ENCODE measurements at places on chromosomes 11 and 22.

GRCh38 chr11:2651054-2651617 is 48.7 kb downstream of the KCNQ1OT1 start:
- DNase-seq, result no peak

GRCh38 chr11:3171931-3172560 is 6.9 kb upstream of the OSBPL5 start:
- DNase-seq, result no peak

GRCh38 chr11:129695571-129696308 is 119.9 kb upstream of the TMEM45B start:
- peak; percentile 78 for DNase-seq

GRCh38 chr22:20448630-20449029 is 11.0 kb upstream of the SCARF2 start:
- no peak for DNase-seq

DNA sequence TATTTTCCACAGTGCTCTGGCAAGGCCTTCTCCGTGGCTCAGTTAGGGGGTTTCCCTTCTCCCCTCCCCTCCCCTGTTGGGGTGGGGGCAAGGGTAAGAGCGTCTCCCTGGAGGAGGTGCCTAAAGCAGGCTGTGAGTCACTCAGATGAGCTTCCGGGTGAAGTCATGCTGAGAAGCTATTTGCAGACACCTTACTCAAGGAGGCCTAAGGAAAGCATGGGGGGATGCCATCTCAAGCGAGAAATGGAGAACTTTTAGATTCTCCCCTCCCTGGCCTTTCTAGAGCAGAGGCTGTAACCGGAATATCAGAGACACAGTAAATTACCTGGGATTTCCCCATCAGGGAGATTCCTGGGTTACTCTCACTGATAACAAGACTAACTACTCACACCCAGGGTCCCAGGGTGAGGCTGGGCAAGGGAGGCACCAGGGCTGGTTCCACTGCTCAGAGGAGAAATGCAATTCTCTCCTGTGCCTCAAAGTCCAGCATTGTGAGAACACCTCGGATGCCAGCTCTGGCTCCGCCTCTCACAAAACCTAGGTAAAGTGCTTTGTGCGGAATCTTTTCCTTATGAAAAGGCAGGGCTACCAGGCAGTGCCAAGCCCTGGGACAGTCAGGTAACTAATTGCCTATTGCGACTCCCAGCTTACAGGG is 123.6 kb downstream of the ABTB2 start:
- DNase-seq, result no peak

DNA sequence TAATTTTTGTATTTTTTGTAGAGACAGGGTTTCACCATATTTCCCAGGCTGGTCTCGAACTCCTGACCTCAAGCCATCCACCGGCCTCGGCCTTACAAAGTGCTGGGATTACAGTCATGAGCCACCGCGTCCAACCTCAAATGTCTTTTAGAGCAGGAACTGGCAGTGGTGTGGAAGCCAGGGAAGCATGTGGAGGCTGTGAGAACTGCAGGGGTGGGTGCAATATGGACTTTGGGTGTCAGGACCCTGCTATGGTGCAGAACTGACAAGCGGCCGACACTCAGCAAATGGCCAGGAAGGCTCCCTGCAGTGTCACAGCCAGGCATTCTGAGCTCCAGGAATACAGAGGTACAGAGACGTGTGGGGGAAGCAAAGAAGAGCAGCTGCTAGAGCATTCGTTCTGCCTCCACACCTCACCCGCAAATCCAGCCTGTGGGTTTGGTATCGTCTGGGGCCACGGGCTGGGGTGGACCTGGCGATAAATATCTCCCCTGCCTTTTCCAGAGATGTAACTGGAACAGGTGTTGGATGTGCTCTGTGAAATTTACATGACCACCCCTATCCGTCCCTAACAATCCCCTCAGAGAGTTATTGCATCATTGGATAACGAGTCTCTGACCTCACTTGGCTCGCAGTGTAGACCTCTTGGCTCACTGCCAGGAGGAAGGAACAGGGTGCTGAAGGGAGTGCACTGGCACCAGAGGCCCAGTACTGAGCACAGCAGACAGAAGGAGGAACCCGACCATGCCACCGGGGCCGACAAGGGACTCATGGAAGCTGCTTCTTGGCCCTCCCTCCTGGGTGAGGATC is 624.7 kb upstream of the B3GAT1 start:
- no peak for DNase-seq

- DNase-seq, result no peak
Measured at GRCh38 chr11:132036746-132037466, 666.5 kb downstream of the NTM start.

- no peak for DNase-seq
Measured at GRCh38 chr11:122709039-122709760, 53.7 kb downstream of the UBASH3B start.

- DNase-seq, result no peak
Measured at GRCh38 chr11:131402040-131402439, 31.6 kb downstream of the NTM start.

DNA sequence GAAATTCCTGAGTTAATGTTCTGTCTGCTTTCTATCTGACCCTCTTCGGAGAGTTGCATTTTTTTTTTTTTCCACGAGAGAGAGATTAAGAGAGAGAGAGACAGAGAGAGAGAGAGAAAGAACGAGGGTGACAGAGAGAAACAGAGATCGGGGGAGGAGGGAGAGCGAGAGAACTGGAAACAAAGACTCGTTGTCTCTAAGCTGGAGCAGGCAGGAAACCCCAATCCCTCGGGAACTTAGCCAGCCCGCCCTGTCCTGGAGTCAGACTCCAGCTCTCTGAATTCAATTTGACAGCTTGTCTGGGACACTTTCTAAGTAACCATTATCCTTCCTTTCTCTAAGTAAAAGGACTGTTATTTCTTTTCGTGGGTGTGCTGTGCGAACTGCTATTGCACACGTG is 76.9 kb downstream of the KCNJ1 start:
- no peak for DNase-seq

DNA sequence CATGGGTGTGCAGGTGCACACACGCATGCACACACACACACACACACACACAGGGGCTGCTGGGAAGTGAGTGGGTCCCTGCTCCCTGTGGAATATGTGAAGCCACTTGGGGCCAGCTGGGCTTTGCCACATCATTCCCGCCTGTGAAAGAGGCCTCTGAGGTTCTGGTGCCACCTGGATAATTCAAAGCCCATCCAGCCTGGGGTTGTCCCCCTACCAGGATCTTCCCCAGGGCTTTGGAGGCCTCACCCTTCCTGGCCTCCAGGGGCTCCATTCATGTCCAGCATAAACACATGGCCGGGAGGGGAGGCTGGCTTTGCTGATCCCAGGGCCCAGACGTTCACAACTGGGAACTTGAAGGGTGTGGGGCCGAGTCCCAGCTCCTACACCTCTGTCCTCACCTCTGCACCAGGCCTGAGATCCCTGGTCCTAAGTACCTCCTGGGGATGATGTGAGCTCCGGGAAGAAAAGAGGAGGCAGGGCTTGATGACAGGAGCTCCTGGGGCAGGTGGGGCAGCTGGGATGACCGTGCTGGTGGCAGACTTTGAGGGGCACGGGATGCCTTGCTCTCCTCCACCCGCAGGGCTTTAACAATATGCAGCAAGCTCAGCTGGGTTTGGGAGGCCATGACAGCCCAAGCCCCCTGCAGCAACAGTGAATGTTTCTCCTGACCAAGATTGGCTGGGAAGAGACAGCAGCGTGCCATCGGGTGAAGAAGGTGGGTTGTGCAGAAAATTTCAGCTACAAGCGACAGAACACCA is 14.2 kb downstream of the LINC01488 start:
- DNase-seq, result no peak

GRCh38 chr11:131154351-131154750 is 216.1 kb upstream of the NTM start:
- DNase-seq, result no peak

DNA sequence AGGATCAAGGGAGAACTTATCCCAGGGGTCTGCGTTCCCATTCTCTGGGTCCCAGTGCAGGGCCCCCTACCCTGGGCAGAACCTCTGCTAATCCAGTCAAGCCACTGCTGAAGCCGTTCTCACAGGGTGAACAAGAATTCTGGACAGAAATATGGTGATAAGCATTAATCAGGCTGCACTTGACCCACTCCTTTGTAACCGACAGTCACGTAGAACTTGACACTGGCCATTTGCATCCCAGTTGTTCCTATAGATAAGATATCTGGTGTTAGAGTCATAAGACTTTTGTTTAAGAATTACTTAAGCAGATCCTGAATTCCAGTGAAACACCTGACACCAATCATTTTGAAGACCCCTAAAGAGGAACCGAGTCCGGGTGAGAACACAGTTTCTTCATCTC is 107.5 kb upstream of the THY1 start:
- DNase-seq, result no peak

All from progenitor cell of endocrine pancreas (in vitro differentiated cells).